Left forelimb (tissue), 1 donor: ENCODE measurements at places on chromosomes 6 and 20.

GRCh38 chr6:25312034-25312620 is 33.0 kb downstream of the CARMIL1 start:
- no peak for DNase-seq

DNA sequence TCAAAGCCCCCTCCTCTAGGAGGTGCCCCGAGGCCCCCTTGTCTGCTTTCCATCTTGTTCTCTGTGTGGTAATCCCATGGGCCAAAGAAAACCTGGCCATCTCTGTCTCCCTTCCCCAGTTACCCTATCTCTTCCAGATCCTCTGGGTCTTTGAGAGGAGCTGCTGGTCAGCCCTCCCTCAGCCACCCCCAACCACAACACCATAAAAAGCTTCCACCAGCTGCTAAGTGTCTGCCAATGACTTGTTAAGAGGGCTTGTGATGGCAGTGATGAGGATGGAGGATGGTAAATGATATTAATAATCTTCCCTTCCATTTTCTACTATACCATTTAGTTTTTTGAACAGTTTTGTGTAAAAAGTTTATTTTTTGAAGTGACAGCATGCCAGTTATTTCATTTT is 17.3 kb downstream of the TRIM26 start:
- no peak for DNase-seq

DNA sequence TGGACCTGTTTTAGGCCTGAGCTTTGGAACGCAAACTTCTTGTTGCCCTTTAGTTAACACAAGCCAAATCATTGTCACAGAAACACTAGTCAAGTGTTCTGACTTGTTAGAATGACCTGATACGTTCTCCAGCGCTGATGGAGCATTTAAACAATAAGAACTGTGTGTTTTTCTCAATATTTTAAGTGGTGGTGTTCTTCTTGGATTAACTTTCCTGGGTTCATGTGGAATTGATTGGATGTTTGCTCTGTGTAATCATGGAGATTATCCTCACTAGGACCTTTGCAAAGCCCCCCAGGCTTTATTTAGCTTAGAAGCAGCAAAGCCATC is 1.6 kb downstream of the LRRC1 start:
- no peak for DNase-seq

DNA sequence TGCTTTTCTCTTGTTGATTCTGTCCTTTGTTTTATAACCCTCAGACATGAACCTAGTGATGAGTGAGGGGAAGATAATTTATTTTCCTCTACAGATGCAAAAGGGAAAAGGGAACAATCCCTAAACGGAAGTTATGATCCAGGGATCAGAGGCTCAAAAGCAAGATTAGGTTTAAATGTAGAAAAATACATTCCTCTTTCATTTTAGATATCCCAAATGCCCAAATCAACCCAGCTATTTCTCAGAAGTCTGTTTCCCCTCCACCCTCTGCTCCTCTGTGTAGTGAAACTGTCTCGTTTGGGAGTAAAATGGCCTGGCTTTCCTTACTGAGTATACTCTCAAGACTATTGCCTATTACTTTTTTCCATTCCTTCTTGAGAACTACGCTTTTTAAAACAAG is 97.1 kb downstream of the PRL start:
- no peak for DNase-seq

DNA sequence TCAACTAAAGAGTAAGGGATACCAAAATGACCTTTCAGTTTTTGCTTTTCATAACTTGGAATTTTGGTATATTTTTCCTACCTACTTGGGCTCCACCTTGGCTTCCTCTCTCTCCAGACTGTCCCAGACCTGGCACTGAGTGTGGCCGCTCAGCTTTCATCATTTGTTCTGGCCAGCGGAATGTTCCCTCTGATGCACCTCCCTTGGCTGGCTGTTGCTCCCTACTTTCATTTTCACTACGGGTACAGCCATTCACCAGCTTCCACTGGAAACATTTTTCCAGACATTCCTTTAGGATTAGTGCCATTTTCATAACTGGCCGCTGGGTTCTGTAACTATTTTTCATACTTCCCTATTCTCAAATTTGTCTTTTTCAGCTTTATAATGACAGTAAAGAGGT is 487.4 kb downstream of the TENT5A start:
- DNase-seq: peak; percentile 64

- no peak for DNase-seq
These were observed 34.8 kb upstream of the SIRPA start for GRCh38 chr20:1860446-1860845.

DNA sequence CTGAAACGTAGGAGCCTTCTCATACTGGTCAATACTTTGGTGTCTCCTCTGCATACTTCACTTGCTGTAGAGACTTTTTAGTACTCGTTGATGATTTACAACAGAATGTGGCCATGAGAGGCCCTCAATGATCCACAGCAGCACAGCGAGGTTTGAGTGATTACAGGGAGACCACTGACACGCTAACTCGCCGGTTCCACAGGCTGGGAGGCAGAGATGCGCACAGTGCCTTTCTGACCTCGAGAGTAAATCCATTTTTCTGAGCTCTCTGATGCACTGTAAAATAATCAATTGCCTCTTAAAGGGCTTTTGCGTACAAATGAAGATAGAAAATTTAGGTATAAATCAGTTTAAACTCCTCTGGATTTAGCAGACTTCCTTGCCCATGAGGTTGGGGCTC is 56.2 kb upstream of the TBC1D7 start:
- peak; percentile 9 for DNase-seq

- DNase-seq: no peak
These were observed 4.7 kb downstream of the SRSF3 start for GRCh38 chr6:36598739-36599318.

DNA sequence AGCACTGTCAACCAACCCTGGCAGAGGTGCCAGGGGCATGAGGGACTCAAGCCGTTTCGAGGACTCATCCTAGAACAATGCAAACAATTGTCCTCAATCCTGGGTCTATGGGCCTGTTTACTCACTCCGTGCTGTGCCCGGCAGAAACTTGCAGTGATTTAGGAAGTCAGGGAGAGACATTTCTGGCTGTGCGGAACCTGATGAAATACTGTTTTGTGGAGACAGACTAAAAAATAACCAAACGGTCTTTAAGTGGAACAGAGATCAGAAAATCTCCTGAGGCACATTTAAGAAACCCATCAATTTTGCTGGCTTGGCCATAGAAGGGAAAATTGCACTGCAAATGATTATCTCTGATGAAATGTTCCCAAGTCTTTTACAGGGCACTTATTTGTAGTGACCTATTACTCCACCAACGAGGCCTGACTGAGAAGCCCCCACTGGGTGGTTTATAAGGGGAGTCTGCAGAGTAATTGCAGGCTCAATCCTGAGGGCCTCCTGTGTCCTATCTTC is 79.8 kb upstream of the KCNK16 start:
- DNase-seq: no peak
